ENCODE measurements at places on chromosomes 6 and 20.
A peak's percentile ranks its signal among the peaks of the same experiment; 100 is the strongest.

DNA sequence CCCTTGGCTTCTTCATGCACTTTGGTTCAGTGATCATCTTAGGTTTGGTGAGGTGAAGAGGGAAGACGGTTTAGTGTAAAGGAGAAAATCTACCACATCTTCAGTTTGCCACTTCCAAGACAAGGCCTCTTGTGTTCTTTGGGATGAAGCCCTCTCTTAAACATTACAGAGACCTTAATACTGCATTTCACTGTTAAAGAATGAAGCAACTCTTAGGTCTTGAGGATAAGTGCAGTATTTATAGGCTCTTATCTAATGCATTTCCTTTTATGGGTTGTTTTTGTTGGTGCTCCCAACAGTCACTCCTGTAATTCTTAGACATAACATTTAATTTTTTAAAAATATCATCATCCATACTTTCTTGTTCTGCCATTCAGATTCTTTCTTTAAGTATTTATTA lies 139.9 kb upstream of the LAMP5 start:
- DNase-seq = no peak

DNA sequence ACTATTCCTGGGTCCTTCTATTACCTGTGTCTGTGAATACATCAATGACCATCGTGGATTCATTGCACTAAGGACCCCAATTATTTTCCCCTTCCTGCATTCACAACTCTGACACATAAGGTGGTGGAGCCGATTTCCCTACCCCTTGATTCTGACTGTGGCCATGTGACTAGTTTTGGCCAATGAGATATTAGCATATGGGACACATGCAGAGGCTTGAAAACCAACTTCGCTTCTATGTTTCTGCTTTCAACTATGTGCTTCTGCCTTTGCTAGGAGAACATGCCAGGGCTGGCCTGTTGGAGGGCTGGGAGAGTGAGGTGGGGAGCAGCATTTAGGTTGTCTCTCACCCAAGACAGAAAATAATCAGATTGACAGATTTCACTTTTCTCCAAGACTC lies 483.1 kb upstream of the JAG1 start:
- DNase-seq = no peak

DNA sequence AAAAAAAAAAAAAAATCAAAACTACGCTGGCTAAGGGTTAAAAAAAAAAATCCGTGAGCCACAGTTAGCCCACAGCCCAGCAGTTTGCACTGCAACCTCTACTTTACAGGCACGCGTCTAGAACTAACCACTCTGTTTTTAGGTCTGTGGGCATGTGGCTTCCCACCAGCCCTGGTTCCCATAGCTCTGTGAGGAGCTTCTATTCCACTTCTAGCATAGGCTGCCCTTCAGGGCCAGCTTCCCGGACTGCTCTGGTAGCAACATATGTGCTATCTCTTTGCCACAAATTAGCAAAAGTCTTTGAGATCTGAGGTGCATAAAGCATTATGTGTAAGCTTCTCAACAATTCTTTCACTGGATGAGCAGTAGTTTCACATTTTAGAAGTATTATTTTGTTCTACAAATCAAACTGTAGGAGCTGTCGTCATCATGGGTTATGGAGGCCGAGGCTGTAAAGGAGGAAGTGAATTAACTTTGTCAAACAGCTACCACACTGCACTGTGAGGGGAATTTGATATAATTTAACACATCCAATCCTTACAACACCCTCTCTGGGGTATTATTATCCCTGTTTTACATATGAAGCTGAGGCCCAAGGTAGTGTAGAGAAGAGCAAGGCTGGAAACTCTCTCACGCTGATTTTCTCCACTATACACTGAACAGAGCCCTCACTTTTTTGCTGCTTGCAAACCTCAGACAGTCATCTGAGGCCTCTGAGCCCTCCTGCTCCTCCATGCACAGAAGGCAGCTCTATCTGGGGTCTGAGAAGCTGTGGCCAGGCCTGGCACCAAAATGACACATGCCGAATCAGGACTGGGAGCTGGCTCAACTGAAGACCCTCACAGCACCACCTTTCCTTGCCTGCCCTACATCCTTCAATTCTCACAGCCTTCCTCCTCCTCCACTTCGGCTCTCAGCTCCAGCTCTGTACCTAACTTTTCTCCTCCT lies 35.4 kb downstream of the MAN1A1 start:
- DNase-seq = no peak

GRCh38 chr6:37638414-37639341 lies 59.0 kb downstream of the MDGA1 start:
- DNase-seq = peak; percentile 19

GRCh38 chr6:145813285-145814034 lies 1.1 kb downstream of the FBXO30 start:
- peak; percentile 70 for DNase-seq

DNA sequence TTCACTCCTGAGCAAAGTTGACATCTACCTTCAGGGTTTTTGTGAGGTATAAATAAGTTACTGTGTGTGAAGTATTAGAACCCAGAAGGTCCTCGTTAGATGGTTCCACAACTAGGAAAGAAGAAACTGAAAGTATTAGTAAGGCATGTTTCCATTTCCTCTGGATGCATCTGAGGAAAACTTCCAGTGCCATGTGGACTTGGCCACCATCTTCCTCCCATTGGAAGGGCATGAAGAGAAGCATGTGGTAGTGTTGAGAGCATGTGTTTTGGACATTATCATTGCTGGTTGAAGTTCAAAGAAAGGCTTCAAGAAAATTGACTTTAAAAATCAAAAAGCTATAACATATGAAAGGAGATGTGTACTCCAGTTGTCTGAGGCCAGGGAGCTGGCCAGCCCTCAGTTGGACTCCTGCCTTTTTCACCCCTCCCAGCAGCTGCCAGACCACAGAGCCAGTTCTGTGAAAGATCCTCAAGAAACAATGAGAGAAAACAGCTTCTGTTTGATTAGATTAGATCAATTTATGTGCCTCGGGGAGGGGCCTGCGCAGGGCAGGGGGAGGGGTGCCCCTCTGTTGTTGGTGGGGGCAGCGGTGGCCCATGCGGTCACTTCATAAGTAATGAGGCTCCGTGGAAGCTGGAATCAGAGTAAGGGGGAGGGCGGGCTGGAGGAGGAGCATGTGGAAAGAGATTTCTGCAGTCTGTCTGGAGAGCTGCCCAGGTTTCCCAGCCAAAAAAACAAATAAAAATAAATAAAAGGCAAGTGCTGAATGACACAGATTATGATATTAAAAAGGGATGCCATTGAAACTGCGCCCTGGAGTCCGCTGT lies 154.0 kb downstream of the JARID2 start:
- DNase-seq = peak; percentile 79

- DNase-seq = no peak
Observed at GRCh38 chr6:26416288-26416687, 14.2 kb downstream of the BTN3A1 start.

DNA sequence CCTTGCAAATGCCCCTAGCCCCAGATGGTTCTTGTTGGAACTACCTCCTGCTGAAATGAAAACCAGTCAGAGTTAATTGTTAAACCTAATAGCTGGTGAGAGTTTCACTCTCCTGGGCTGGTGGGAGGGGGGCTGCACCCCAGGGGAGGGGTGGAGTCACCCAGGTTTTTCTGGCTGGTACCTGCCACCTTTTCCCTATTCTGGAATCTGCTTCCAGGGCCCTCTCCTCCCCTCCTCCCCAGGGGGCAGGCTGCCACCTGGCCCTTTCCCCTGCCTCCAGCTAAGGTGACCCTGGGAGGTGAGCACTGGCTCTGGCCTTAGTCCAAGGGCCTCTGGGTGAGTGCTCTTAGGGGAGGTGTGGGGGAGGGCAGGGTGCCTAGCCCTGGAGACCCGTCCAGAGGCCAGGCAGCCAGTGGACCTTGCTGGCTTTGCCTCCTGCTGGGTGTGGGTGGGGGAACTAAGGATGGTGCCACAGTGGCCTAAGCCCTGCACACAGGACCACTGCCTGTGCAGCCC lies 48.8 kb upstream of the EPB41L1 start:
- DNase-seq = no peak

GRCh38 chr6:140264431-140264830 lies 890.0 kb upstream of the CITED2 start:
- peak; percentile 21 for DNase-seq

GRCh38 chr20:20491110-20491783 lies 123.3 kb downstream of the INSM1 start:
- DNase-seq = peak; percentile 42

GRCh38 chr20:32767418-32768198 lies 5.4 kb downstream of the DNMT3B start:
- DNase-seq = no peak

- no peak for DNase-seq
Observed at GRCh38 chr20:11813106-11813890, 104.4 kb upstream of the BTBD3 start.

GRCh38 chr6:132405143-132405915 lies 4.1 kb upstream of the MOXD1 start:
- DNase-seq = peak; percentile 27

- DNase-seq = no peak
Observed at GRCh38 chr6:63882208-63882607, 246.6 kb downstream of the PHF3 start.

GRCh38 chr20:60240415-60240814 lies 282.2 kb downstream of the CDH26 start:
- DNase-seq = no peak

GRCh38 chr20:42432496-42433334 lies 757.0 kb downstream of the PTPRT start:
- no peak for DNase-seq

DNA sequence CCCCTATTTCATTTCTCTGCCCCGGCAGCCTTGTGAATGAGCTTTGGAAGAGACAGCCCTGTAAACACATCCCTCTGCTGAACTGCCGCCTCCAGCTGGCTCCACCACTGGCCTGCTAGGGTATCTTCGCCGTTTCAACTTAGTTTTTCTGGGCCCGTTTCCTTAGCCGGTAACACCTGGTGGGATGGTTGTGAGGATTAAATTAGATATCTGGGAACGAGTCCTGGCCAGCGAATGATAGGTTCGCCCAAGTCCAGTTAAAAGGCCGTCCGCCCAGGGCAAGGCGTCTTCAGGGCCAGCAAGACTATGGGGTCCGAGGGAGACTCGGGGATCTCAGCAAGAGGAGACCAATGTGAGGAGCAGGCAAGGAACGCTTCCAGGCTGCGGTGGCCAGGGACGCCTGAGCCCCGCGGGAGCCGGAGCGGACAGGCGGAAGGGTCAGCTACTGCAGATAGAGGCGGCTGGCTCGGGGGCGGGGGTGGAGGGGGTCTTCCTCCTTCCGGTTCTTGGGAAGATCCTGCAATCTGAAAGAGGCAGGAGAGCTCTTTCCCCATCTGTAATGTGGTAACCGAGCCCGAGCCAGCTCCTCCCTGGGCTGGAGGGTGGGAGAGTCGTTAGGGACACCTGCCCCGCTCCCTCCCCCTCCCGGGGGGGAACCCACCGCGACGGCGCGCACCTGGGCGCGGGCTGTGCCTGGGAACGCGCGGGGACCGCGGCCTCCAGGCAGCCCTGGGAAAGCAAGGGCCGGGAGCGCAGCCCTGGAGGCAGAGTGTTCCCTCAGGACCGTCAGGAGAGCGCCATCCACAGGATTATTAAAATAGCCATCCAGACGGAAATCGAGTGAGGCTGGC lies 4.5 kb upstream of the PTCRA start:
- DNase-seq = no peak

GRCh38 chr6:128259730-128260685 lies 260.4 kb downstream of the PTPRK start:
- DNase-seq = no peak

- DNase-seq = peak; percentile 12
Observed at GRCh38 chr20:62066983-62067433, 1.3 kb upstream of the TAF4 start.

DNA sequence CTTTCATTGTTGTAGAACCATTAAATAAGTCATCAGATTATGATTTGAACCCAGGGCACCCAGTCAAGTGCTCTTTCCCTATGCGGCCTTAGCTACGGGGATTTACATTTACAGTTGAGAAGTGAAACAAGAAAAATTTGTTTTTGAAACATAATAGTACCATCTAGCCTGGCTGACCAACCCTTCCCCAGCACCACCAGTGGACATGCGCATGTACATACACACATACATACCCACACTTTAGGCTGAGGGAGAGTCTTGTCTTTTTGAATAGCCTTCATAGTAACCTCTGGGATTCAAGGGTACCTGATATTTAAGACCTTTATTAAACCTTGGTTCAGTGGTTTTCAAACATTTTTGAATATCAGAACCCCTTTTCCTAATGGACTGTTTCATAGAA lies 33.8 kb downstream of the SCAND1 start:
- no peak for DNase-seq

DNA sequence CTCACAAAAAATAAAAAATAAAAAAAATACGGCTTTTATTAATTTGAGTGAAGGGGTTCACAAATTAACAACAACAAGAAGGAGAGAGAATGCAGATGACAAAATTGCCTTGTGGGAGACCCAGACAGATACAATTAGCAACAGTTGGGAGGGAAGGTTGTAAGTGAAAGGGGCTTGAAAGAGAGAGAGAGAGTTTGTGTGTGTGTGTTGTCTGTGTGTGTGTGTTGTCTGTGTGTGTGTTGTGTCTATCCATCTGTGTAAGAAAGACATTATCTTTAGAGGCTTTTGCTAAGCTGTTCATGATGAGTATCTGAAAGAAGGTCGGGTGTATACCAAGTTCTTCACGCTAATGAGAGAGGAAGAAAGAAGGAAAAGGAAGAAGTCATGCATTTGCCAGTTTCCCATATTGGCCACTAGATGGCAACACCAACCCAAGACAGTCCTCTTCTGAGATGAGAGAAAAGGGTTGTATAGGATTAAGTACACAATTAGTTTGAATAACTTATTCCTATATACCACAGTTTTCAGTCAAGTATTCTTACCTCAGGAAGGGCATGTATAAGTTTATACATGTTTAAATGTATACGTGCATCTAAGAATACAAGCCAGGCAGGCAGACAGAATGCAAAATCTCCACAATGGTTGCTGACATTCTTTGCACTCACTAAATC lies 63.7 kb upstream of the CD2AP start:
- DNase-seq = peak; percentile 68

DNA sequence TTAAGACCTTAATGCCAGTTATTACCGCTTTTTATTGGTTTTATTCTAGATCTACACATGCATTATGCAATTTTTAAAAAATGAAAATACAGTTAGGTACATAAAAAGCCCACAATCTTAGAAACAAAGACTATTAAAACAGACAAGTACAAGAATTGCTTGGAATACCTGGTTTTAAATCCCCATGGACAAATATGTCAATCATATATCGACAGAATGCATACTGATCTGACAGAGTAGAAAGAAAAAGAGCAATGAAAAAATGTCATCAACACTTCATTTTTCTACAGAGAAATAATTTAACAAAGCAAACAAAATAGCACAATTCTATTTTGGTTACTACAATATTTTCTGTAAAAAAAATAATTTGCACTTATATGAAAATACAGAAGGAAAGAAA lies 139.7 kb downstream of the TRDN start:
- no peak for DNase-seq

- no peak for DNase-seq
Observed at GRCh38 chr20:61853073-61854005, 212.3 kb downstream of the TAF4 start.

- DNase-seq = no peak
Observed at GRCh38 chr6:134948691-134949090, 1.2 kb downstream of the ALDH8A1 start.

- no peak for DNase-seq
Observed at GRCh38 chr6:137763436-137763835, 103.6 kb upstream of the TNFAIP3 start.

DNA sequence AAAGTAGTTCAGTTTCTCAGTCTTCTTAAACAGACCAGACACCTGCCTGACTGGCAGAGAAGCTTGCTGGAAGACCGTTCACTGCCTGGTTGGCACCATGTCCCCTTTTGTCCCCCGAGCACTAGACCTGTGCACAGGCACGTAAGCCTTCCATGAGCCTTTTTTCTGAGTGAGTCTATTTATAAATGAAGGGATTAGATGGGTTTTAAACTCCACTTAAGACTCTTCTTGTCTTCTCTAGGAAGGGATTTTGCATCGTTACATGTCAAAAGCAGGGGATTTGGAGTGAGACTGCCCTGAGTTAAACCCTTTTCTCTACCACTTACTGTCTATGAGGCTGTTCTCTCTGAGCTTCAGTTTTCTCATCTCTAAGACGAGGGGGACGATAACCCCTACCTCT lies 37.6 kb downstream of the STK35 start:
- DNase-seq = no peak

Measured in AG10803 (cell line).